ENCODE measurements at places on chromosomes 13 and 19.

DNA sequence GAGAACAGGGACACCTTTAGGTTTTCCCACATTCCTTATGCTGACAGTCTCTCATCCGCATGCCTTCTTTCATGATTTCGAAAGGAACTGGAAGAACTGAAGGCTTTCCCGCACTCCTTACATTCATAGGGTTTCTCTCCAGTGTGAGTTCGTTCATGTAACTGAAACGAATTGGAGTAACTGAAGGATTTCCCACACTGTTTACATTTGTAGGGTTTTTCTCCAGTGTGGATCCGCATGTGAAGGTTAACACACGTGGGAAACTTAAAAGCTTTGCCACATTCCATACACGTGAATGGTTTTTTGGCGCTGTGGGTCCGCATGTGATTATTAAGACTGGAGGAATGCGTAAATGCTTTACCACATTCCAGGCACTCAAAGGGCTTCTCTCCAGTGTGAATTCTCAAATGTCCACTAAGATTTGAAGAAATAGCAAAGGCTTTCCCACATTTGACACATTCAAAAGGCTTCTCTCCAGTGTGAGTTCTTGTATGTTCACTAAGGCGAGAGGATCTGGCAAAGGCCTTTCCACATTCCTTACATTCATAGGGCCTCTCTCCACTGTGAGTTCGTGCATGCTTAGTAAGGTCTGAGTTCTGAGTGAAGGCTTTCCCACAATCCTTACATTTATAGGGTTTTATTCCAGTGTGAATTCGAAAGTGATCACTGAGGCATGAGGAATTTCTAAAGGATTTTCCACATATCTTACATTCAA lies 22.0 kb downstream of the ZNF266 start:
- no peak for DNase-seq

GRCh38 chr19:2561895-2562294 lies 86.0 kb downstream of the GADD45B start:
- DNase-seq, result peak; percentile 52

GRCh38 chr13:80666782-80667552 lies 326.0 kb upstream of the SPRY2 start:
- DNase-seq, result no peak

DNA sequence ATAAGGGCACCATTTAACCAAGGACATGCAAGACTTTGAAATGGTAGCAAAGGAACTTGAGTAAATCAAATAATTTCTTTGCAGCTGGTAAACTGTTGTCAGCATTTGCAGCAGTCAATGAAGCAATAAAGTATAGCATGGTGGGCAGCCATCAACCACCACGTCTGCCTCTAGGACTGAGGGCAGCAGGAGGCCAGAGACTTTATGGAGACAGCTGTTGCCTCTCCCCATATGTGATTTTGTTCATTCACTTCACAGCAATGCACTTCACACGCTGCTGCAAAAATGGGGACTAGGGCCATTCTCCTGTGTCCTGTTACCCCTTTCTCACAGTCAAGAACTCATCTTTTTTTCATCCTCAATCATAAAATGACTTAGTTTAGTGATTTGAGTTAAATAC lies 51.3 kb upstream of the PCDH9 start:
- DNase-seq, result no peak

DNA sequence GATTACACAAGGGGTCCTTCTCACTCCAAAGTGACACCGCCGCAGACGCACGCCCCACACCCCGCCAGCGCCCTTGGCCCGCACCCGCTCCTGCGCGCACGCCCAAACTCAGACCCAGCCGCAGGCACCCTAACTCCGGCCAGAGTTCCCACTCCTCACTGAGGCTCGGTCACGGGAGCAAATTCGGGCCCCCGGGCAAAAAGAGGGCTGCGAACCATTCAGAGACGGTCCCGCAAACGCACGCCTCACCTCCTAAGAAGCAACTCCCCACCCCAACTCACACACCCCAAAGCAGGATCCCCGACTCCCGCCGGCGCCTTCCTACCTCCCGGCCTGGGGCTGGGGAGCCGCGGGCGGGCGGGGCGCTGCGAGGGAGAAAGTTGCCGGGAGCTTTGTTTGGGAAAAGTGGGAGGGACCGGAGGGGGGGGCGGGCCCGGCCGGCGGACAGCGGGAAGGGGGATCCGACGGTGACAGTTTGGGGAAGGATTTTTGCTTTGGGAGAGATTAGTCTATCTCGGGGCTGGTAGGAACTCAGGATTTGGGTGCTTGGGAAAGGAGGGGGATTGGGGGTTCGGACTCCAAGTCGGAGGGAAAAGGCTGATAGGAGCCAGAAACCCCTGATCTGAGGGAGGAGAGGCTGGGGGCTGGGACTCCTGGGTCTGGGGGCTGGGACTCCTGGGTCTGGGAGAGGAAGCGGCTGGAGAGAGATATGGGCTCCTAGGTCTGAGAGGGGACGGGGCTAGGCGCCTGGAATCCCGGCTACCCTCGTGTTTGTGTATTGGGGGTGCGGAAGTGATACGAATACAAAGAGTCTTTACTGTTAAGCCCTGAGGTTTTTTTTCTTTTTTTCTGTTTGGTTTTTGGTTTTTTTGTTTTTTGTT lies at the start of gene TEAD2:
Gene TEAD2, minus strand, starts transcription at position 369 of the 881 bp plus-strand sequence. CDS start 2,341 bp downstream, outside the sequence.
- no peak for DNase-seq

DNA sequence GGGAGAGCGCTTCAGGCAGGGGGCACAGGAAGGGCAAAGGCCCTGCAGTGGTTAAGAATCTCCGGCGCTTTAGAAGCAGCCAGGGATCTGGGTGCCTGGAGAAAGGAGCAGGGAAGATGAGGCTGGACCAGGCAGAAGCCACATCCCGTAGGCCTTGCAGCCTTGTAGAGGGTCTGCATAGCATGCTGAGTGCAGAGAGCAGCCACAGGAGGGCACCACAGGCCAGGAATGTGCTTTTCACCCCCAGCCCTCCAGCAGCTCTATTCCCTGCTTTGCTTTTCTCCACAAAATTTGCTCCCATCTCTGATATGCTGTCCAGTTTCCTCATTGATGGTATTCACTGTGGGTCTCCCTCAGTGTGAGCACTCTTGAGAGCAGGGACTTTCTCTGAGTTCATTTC lies 5.7 kb downstream of the WDR62 start:
- no peak for DNase-seq

- DNase-seq, result no peak
These were observed 4.3 kb upstream of the POU4F1 start for GRCh38 chr13:78607409-78608251.

DNA sequence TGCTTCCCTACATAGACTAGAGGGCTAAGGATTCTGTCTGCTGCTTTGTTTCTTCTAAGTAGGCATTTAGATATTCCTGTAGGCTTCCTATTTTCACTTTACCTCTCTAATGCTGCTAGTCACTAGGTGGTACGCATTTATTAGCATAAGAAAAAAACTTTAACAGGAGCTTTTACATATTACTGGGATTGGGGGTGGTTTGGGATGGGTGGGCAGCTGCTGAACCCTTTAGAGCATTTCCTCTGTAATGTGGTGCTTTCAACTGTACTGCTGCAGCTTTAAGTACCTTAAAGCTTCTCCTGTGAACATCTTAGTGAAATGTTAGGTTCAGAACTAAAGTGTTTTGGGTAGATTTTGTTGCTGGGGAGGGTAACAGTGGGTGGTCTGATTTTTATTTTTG lies 92.6 kb downstream of the ZNF486 start:
- no peak for DNase-seq

DNA sequence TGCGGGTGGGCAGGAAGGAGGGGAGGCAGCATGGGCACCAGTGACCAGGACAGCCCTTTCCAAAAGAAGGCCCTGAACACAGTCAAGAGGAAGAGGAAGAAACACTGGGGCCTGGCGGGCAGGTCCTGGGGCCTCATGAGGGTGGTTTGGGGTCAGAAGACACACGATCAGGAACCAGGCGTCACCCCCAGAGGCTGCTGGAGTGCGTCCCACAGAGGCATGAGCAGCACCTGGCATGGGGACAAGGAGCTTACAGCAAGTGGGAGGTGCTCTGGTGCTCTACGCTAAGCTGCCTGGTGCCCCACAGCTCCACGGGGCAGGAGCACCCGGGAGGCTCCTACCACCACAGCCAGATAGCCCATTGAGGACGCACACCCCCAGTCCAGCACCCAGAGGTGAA lies 20.0 kb downstream of the ELL start:
- DNase-seq, result no peak

GRCh38 chr19:10143681-10144080 lies 24.0 kb upstream of the EIF3G start:
- no peak for DNase-seq

DNA sequence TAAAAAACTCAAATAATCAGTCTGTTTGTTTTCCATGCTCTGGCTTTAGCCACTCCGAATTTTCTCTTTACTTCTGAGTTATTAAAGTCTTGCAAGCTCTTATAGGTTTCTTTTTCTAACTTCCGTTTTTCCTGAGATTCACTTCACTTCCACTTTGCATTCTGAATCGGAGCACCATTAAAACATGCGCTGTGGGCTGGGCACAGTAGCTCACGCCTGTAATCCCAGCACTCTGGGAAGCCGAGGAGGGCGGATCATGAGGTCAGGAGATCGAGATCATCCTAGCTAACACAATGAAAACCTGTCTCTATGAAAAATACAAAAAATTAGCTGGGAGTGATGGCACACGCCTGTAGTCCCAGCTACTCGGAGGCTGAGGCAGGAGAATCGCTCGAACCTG lies 357.9 kb downstream of the SLITRK6 start:
- no peak for DNase-seq

DNA sequence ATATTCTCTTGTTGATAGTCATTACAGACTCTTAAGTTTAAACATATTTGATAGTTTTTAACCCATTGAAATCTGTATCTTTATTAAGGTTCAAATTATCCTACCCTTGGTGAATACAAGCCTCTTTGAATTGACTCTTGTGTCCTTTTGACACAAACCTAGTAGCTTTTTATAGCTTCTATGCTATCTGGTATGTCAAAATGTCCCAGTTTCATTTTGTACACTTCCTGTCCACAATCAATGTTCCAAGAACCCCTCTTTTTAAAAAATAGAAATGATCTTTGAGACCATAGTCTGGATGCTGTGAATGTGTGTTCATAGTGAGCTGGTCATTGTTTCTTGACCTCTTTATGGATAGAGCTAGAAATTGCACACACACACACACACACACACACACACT lies 39.2 kb upstream of the FGF14 start:
- DNase-seq, result no peak

DNA sequence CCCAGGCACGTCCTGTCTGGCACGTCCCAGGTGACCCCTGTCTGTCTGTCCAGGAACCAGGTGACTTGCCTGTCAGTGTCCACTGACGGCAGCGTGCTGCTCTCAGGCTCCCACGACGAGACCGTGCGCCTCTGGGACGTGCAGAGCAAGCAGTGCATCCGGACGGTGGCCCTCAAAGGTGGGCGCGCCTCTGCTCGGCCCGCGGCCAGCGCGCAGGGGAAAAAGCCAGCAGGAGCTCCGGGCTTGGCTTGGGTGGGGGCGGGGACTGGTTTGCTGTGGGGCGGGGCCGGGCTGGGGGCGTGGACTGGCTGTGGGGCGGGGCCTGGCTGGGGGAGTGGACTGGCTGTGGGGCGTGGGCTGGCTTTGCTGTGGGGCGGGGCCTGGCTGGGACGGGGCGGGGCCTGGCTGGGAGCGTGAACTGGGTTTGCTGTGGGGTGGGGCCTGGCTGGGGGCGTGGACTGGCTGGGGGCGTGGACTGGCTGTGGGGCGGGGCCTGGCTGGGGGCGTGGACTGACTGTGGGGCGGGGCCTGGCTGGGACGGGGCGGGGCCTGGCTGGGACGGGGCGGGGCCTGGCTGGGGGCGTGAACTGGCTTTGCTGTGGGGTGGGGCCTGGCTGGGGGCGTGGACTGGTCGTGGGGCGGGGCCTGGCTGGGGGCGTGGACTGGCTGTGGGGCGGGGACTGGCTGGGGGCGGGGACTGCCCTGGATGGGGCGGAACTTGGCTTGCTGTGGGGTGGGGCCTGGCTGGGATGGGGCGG lies 7.2 kb downstream of the WDR18 start:
- peak; percentile 50 for DNase-seq

- DNase-seq, result no peak
These were observed 50.0 kb upstream of the WDFY2 start for GRCh38 chr13:51534041-51534817.

DNA sequence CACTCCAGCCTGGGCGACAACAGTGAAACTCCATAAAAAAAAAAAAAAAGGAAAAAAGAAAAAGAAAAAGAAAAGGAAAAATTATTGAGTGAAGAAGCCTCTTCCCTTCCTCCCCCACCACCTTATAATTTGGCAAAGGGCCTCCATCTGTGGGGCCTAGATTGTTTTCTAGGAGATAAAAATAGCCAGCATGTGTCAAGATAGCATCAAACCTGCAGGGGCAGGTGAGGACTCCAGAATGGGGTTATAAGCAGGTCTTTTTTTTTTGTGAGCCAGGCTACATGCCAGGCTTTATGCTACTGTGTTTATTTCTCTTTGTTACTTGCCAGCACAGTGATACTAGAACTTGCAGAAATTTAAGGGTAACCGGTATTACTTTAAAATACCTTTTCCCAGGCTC lies 11.7 kb upstream of the TRIM13 start:
- DNase-seq, result no peak

DNA sequence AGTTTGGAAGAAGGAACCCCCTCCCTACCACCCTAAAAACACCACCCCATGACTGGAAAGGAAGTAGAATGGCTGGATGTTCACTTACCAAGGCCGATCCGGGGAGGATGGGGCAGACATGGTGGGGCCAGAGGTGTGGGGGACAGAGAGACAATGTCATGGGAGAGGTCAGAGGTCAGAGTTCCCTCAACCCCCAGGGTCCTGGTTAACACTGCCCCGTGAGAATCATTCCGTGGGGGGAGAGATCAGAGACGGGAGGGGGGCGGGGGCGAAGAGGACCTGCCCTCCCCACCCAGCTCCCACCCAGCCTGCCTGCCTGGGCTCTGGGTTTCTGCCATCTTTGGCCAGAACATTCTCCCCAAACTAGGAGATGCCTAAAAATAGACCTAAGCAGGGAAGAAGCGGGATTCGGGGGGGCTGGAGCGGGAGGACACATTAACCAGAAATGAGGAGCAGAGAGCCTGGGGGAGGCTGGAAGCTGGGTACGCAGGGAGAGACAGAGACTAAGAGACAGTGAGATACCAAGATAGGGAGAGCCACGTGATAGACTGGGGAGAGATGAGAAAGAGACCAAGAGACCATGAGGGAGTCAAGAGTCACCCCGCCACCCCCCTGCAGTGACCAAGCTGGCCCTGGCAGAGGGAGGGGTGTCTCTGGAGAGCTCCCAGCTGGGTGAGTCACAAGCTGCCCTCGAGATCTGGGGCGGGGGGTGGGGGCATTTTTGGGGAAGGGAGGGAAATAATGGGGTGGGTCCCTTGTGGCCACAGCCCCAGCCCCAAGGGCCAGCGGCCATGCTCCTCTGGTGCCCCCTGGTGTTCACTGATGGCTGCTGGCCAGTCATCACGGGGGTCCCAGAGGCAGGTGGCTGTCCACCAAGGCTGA lies 6.1 kb upstream of the KANK2 start:
- DNase-seq, result peak; percentile 30

GRCh38 chr19:14395710-14396336 lies 14.6 kb downstream of the ADGRE5 start:
- no peak for DNase-seq

GRCh38 chr19:15154002-15154612 lies 46.7 kb downstream of the NOTCH3 start:
- no peak for DNase-seq

All from stimulated activated CD4-positive, alpha-beta T cell treated with anti-CD3 and anti-CD28 coated beads, Interleukin-1b, Interleukin-23, amount 100 ng/mL, for 4 hours (primary cell).